M059J (cell line): ENCODE measurements at places on chromosomes 12 and 14.
A peak's percentile ranks its signal among the peaks of the same experiment; 100 is the strongest.

GRCh38 chr14:62451221-62451620 lies 594.0 kb downstream of the KCNH5 start:
- DNase-seq = no peak

DNA sequence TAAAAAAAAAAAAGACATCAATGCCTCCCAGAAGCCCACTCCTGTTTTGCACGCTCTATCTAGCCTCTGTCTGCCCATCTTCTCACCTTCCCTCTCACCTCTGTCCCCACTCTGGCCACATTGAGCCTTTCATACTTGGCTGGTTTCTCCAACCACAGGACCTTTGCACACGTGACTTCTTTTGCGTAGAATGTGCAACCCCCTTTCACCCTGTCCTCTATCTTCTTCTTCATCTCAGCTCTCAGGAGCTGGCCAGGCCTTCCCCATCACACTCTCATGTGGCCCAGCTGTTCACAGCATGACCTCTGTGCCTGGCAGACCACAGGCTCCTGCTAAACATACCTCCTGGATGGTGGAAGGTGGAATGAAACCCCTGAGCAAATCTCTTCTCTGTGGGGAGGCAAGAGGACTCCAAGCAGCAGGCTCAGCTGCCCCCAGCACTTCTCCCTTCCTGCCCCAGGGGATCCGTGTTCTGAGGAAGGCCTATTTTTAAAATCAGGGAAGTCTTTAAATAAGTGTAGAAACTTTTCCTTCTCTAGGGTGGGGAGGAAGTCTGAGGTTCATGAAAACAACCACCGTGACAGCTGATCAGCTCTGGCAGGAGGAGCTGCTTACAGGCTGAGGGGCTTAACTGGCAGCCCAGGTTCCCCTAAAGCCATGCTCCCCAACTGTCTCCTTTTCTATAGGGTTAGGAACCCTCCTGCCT lies 11.6 kb downstream of the HVCN1 start:
- no peak for DNase-seq

GRCh38 chr12:126362493-126362892 lies 1297.3 kb downstream of the AACS start:
- no peak for DNase-seq

GRCh38 chr12:19659501-19659900 lies 220.2 kb downstream of the AEBP2 start:
- no peak for DNase-seq

- DNase-seq = no peak
Measured at GRCh38 chr12:69150083-69150795, 89.1 kb upstream of the CPSF6 start.

- no peak for DNase-seq
Measured at GRCh38 chr12:111431772-111432171, 26.0 kb downstream of the SH2B3 start.

DNA sequence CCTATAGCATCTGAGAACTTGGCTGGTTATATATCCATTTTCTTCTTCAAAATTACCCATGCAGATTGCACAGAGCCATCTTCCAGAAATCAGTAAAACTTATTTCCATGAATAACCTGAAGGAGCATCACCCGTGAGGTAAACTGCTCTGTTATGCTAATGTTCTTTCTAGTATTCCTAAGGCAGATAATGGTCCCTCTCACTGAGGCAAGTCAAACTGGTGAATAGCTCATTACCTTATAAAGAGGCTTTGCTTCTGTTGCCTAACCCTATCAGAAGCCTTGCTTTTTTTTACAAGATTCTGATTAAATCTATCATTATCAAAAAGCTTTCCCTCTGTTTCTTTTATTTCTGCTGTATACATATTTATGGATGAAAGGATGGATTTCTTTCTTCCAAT lies 307.6 kb upstream of the FLRT2 start:
- DNase-seq = no peak

GRCh38 chr12:113524495-113524894 lies 52.8 kb upstream of the LHX5 start:
- no peak for DNase-seq

- peak; percentile 29 for DNase-seq
Measured at GRCh38 chr12:25249931-25250738, 594 bp downstream of the KRAS start.

DNA sequence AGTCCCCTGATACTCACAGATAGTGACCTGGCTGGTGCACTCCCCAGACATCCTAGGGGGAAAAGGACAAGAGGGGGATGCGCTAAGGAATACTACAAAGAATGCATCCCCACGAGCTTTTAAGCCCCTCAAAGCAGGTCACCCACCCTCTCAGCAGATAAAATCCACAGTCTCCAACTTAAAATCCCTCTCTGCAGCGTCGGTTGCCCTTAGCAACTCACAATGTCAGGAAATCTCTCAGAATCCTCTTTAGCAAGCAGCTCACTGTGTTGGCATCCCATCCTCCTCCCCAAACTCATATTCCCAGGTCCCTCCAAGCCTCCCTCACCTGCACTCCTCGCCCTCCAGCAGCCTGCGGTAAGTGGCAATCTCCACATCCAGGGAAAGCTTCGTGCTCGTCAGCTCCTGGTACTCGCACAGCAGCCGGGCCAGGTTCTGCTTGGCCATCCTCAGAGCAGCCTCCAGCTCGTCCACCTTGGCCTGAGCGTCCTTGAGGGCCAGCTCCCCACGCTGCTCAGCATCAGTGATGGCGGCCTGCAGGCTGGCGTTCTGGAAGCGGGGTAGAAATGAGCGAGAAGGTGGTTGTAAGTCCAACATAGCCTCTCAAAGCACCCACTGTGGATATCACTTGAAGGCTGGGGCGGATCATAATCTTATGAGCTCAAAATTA lies 5.5 kb upstream of the KRT79 start:
- no peak for DNase-seq

- DNase-seq = no peak
Measured at GRCh38 chr14:59566296-59566695, 10.3 kb downstream of the CCDC175 start.

DNA sequence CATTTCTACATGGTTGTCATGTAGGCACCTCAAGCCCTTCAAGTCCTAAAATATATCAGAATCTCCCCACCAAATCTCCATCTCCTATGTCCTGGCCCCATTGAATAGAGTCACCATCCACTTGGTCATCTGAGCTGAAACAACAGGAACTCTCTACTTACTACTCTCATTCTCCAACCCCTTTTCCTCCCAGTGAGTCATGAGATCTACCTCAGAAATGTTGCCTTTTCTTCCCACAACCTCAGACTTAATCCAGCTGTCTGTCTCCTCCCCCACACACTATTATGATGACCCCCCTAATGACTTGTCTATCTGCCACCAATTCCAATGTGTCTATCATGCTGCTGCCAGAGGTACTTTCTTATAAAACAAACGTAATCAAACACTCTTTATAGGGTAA lies 72.3 kb upstream of the TMEM263 start:
- peak; percentile 43 for DNase-seq

DNA sequence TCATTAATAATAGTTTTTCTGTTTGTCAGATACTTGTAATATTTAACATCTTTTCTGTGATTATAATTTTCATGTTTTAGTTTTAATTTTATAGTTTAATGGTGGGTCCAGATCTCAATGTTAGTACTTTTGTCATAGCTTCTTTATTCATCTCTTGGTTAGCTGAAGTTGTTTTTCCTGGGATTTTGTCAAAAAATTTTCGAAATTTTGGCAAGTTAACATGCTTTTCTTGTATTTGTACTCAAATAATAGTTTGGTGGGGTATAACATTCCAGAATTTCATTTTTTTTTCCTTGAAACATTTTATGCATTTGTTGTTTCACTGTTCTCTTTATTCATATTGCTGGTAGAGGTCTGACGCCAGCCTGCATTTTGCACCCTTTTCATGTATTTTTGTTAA lies 45.5 kb downstream of the KTN1 start:
- DNase-seq = no peak

DNA sequence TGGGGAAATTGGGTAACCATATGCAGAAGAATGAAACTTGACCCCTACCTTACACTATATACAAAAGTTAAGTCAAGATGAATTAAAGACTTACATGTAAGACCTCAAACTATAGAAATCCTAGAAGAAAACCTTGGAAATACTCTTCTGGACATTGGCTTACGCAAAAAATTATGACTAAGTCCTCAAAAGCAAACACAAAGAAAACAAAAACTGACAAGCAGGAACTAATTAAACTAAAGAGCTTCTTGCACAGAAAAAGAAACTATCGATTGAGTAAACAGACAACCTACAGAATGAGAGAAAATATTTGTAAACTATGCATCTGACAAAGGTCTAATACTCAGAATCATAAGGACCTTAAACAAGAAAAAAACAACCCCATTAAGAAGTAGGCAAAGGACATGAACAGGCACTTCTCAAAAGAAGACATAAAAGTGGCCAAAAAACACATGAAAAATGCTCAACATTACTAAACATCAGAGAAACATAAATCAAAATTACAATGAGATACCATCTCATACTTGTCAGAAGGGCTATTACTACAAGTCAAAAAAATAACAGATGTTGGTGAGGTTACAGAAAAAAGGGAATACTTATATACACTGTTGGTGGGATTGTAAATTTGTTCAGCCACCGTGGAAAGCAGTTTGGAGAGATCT lies 37.0 kb upstream of the CFAP54 start:
- no peak for DNase-seq

DNA sequence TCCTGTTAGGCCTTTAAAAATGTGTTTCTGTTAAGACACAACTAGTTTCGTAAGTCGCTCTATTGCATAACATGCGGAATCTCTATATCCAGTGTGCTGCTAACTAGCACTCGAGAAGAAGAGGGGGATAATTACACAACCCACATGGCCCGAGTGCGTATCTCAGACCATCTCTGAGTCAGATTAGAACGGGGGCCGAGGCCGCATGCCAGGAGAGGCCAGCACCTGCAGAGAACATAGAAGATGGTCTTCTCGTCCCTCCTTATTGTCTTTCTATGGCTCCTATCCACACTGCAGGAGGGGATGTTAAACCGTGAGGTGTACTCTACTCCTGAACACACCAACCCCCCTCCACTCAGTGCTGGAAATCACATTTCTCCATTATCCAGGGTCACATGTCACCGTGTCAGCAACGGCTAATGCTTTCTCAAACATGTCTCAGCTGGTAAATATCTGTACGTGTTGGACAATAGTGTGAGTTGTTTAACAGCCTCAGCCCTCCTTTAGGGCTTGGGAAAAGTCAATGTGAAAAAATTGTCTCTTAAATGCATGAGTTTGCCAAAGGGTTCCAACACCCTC lies 56.3 kb downstream of the CCDC88C start:
- no peak for DNase-seq

- no peak for DNase-seq
Measured at GRCh38 chr14:53871011-53871410, 85.6 kb downstream of the BMP4 start.

DNA sequence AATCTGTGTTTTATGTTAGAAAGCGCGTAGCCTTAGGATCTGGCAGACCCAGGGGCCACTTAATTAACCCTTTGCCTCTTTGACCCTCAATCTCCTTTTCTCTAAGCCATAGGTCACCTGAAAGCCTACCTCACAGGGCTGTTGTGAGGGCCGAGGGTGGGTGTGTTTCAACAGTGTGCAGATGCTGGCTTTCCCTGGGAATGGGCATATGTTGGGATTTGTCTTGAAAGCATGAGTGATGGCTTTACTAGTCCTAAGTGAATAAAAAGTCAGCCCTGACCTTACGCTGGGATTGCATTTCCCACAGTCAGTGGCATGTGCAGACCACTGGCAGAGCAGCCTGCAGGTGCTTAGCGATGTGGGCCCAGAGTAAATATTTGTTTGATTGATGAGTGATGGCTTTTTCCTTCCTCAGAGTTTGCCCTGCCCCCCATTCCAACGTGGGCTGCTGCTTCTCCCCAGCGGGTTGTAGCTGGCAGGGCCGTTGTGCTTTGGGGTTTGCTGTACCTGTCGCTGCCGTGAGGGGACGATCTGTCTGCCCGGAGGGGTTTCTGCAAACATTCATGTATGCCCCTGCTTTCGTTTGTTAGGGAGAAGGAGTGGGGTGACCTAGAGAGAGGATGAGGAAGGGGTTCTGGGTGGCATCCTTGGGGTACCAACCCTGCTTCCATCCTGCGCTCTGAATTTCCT lies 31.5 kb downstream of the MEG3 start:
- DNase-seq = no peak

- no peak for DNase-seq
Measured at GRCh38 chr14:87312894-87313205, 680.1 kb downstream of the GALC start.

DNA sequence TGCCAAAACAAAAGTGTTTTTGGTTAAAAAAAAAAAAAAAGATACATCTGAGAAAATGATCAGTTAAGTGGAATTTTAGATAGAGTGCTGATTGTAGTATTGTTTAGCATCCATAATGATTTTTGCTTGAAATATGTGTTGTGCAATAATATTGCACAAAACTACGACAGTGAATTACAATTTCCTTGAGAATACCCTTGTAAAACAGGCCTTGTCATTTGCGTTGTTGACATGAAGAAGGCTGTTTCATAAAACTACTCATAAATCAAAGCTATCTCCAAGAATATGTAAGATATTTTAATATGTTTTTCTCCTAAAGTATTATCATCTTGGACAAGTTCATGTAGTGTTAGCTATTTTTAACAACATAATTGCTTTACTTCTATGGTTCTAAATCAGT lies 1077.0 kb downstream of the LRFN5 start:
- peak; percentile 0 for DNase-seq

DNA sequence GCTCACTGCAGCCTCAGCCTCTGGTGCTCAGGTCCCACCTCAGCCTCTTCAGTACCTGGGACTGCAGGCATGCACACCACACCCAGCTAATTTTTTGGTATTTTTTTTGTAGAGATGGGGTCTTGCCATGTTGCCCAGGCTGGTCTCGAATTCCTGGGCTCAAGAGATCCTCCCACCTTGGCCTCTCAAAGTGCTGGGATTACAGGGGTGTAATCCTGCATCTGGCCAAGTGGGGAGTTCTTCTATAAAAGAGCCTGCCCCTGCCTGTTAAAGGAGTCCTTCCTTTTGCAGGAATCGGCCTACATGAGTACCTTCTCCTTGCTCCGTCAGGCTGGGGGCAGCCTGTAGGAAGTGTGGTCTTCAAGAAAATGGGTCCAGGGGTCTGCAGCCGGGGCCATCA lies 54.1 kb upstream of the RASSF3 start:
- no peak for DNase-seq

- no peak for DNase-seq
Measured at GRCh38 chr14:47863441-47863840, 188.0 kb upstream of the MDGA2 start.

DNA sequence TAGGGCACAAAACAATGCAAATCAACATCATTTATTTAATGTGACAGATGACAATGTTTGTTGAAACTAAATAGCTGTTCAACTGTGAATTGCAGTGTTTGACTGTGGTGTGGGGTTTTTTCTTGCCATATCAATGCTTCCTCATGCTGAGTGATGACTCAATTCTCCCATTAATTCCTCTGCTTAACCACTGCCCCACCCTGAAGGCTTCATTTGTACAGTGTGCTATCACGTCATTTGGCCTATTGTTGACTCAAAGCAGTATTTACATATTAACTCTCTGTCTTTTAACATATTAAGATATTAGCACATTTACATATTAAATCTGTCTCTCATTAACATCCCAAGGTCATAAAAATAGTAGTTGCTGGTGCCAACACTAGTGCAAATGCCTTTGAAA lies 164.8 kb upstream of the NRXN3 start:
- peak; percentile 44 for DNase-seq
